ENCODE measurements at places on chromosomes 6 and 20.
A peak's percentile ranks its signal among the peaks of the same experiment; 100 is the strongest.

GRCh38 chr6:27545271-27546046 lies 72.6 kb upstream of the ZNF184 start:
- peak; percentile 70 for DNase-seq

DNA sequence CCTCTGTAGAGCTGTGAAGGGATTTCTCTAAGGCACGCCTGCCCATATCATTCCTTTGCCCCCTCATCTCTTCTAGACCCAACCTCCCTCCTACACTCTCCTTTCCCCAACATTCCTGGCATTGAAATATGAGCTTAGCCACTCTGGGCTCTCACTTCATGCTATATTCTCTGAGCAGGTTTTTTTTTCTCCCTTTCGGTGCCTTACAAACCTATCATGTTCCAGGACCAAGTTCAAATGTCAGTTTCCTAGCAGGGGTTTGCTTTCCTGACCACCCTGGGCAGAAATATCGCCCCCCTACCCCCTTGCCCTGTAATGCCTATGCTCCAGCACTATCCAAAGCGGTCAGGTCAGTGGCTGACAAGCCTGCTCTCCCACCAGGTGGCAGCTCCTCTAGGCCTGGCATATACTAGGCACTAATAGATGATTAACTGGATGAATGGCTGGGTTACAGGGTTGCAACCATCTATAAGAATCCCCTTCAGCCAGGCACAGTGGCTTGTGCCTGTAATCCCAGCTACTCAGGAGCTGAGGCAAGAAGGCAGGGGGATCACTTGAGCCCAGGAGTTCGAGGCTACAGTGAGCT lies 25.7 kb upstream of the AAR2 start:
- DNase-seq, result no peak

GRCh38 chr20:2112910-2113309 lies 11.3 kb downstream of the STK35 start:
- no peak for DNase-seq

DNA sequence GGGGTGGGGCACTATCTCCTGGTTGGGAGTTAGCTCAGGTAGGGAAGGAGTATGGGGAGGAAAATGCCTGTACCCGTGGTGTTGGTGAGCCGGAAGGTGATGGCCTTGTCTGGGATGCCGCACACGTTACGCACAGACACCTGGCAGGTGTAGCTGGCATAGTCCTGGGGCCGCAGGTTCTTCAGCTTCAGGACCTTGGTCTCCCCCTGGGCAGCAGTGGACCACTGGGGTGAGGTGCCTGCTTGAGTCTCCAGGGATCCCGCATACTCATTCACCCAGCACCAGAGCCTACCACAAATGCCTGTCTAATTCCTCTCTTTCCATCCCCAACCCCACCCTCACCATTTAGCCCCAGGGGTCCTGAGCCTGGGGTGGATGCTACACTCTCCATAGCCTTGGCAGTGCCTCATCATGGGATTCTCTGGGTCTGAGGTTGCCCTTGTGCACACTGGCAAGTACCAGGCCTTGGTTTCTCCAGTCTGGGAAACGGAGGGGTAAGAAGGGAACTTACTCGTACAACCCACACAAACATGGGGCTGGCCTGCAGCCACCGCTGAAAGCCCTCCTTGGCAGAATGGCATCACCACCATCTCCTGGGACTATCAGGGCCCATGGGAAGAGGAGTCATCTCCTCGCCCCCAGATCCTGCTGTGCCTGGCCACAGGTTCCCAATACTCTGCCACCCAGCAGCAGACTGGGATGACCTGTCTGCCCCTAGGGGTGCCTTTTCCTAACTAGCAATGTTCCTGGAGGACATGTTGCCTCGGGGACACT lies 42.8 kb downstream of the MDGA1 start:
- no peak for DNase-seq

DNA sequence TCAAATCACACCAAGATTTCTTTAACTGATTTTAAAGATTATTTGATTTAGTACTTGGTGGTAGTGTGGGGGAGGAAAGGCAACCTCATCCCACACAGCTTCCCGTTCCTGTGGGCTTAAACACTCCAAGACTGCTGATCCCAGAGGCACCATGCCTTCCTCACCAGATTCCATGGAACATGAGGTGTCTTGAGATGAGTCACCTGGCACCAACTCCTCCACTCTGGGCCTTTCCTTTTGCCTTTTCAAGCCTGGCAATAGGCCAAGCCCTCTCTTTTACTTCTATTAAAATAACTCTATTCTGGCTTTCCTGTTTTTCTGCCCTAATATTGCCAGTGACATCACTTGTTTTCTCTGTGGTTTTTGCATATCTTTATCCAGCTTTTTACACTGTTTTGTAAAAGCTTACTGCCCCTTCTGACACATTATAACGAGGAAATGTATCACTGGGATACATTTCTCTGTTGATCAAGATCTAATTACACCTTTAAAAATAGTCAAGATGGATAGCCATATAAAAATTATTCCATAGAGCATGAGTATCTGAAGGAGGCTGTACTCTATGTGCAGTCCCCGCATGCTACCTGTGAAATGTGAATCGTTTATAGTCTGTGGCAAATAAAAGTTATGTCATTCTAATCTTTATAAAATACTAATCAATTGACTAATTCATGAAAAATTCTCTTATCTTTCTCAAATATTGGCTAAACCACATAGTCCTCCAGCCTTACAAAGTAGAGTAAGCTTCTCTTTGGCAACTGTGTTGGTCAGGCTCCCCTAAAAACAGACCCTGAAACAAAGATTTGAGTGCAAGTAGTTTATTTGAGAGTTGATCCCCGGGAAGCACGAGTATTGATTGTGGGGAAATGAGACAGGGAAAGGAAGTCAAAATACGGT lies 257.8 kb upstream of the KCNQ5 start:
- DNase-seq, result no peak

- DNase-seq, result no peak
Observed at GRCh38 chr20:5612581-5613301, 137.5 kb upstream of the SHLD1 start.

DNA sequence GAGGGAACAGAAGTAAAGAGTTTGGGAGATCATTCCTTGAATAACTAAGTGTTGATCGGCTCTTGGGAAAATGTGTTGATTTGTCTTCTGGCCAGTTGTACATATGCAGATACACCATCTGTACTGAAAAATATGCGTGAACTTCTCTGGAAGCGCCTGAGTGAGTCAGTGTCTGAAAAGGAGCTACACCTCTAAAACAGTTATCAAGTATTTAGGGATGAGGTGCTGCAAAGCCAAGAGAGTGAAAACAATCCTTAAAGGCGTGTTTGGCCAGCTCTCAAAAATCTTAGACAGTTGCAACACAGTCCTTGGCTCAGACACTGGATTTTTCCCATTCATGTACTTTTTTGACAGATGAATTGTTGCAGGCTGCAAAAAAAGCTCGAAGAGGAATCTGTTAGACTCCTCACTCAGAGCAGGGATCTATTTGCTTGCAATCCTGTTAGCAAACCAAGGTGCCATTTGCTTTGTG lies 61.3 kb downstream of the BMP6 start:
- DNase-seq, result no peak

GRCh38 chr20:34876406-34877282 lies at the start of gene ACSS2:
Gene ACSS2, plus strand, starts transcription at chr20:34876612. Its CDS starts 34 bp downstream, at chr20:34876646.
- peak; percentile 99 for DNase-seq

- DNase-seq, result no peak
Observed at GRCh38 chr6:134891633-134892032, 58.3 kb downstream of the ALDH8A1 start.

DNA sequence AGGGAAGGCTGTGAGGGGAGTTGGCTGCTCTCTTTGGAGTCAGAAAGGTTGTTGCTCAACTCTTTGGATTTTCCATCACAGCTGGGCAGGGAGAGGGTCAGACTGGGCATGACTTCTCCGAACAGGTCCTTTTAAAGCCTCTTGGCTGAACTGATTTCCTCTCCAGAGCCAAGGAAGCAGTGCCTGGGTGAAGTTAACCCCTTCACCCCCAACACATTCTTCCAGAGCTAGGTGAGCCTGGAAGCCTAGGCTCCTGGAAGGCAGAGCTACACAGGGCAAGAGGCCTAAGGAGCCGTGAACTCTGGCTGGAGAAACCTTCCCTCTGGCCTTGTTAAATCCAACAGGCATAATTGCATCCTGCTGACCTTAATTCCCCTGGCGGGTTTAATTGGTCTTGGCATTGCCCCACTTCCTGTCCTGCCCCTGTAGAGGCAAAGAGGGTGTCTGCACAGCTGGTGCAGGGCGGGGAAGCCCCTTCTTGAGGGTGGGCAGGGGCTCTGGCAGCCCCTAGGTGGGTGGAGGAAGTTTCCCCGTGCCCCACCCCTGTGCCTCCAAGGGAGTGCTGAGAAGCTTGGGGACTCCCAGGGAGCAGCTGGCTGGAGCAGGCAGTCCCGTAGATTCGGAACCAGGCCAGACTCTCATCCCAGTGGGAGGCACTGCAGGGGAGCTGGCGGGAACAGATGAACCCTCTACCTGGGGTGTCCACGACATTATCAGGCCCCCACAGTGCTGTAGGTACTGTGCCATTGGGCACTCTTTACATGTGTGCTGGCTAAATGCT lies 3.6 kb upstream of the MYLK2 start:
- DNase-seq, result no peak

DNA sequence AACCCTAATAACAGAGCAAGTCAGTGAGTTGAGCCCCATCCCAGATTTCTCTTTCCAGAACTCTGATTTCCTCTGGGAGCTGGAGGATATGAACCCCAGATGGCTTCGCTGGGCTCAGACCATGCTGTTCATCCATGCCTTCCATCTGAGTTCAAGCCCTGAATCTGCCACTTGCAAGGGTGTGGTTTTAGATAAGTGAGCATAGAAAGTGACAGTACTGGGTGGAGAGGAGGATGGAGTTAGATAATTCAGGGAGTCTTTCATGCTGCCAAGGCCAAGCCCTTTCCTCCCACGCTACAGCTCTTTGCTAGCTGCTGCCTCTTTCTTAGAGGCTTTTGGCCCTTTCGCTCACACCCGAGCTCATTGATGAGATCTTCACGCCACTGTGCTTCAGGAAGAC lies 57.2 kb upstream of the MAFB start:
- no peak for DNase-seq

GRCh38 chr6:167481307-167481926 lies 156.5 kb downstream of the TTLL2 start:
- DNase-seq, result no peak

- DNase-seq, result no peak
Observed at GRCh38 chr6:8172530-8172929, 70.2 kb upstream of the EEF1E1 start.

- DNase-seq, result peak; percentile 85
Observed at GRCh38 chr6:24581084-24581669, 64.8 kb downstream of the KIAA0319 start.

DNA sequence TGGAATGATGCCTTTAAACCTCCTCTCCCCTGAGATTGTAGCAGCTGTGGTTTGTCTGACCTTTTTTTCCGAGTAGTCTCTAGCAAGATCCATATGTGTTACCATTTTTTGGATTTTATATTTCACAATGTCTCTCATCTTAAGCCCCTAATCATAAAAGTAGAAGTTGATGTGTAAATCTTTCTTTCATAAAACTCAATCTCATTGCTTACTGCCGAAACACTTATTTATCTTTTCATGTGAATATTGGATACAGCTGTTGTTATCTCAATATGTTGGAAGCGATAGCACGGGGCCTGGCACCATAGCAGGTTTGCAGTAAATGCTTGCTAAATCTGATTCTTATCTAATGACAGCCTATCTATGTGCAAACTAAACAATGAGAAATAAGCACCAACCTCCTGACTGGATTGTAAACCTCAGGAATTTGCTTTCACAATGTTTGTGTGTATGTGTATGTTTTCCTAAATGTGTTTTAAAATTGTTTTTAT lies 14.2 kb downstream of the SMPDL3A start:
- DNase-seq, result no peak

DNA sequence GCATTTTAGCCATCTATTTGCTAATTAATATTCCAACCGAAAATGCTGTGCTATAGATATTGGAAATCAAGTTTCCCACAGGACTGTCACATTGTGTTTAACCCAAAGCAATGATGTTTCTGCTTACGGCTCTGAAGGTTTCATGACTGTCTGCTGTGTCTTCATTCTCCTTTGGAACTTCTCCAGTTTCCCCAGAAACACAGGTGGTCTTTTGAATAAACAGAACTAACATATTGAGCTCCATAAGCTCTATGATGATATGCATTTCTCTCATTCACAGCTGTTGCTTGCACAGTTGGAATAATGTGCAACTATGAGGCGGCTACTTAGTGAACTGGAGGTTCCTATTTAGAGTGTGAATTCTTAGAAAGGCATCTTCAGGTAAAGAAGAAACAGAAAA lies 266.0 kb upstream of the ID4 start:
- no peak for DNase-seq

- no peak for DNase-seq
Observed at GRCh38 chr6:161636882-161637430, 363.1 kb upstream of the AGPAT4 start.

GRCh38 chr6:130513770-130514169 lies 148.0 kb downstream of the TMEM200A start:
- DNase-seq, result peak; percentile 68

GRCh38 chr6:151058021-151058733 lies 181.6 kb upstream of the AKAP12 start:
- no peak for DNase-seq

GRCh38 chr6:142707255-142707654 lies 237.7 kb downstream of the HIVEP2 start:
- no peak for DNase-seq

DNA sequence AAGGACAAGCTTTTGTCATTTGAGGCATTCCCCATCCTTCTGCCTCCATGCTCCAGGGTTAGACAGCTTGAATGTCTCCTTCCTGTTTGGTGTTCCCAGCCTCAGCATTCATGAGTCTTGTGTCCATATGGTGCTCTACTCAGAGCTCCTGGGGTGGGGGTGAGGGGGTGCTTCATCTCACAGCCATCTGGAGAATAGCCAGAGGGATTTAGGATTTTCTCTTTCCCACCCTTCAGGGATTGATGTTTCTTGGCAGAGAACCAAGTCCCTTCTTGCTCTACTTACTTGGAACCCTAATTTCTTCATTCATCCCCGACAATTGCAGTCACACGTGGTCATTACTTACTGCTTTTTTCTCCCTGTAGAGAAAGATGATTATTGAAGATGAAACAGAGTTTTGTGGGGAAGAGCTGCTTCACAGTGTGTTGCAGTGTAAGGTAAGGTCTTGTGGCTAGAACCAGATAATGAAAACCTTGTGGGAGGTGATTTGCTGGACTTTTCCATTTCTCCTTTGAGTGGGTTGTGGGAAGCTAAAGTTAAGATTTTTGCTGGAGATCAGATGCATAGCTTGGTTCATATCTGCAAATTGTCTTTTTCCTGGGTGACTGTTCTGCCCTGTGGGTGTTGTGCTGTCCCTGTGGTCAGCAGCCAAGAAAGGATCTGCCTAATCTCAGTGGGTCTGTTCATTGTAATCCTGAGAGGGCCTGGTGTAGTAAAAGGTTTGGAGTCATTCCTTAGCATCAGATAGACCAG lies 18.6 kb downstream of the CMTR1 start:
- no peak for DNase-seq

DNA sequence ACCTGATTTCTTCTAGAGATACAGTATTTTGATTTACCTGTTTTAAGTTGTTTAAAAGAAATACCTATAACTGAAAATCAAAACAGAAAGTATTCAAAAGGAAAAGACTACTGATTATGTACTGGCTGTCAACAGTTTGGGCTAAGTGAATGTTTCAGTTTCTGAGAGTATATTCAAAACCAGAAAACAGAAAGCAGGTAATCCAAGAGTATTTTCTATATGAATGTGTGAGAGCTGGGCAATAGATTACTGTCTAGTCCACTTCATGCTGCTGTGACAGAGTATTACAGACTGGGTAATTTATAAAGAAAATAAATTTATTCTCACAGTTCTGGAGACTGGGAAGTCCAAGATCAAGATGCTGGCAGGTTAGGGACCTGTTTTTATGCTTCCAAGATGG lies 261.0 kb downstream of the ARHGAP18 start:
- no peak for DNase-seq
